H9 (cell line): ENCODE measurements at places on chromosomes 7 and 10.

DNA sequence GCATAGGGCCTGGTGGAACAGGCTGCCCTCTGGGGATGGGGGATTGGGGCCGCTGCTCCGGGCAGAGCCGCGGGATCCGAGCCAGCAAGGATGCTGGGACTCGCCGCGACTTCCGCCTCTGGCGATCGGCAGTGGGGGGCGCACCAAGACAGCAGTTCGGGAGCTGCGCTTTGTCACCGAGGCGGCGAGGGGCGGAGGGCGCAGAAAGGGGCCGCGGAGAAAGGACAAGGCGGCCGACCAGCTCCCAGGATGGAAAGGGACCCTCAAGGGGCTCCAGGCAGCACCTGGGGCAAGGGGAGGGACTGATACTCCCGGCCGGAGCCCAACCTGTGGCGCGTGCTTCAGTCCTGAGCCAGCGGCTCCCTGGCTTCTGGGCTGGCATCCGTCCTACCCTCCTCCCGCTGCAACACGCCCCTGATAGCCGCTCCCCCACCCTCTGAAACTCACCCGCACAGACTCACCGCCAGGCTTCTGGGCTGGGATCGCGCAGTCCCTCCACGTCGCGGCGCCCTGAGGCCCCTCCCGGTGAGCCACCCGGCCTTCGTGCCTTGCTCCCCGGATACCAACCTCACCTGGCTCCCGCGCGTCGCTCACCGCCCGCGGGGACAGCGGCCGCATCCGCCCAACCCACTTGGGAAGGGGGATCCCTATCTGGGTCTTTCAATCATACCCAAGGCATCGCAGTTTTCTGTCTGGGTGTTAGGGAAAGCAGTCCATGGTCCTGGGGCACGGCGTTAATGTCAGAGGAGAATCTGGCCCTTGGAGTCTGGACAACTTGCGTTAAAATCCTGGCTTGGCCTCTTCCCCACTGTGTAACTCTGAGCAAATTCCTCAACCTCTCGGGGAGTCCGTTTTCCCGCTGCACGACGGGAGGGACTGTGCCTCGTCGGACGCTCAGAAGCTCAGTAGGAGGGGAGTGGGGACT lies 7.0 kb upstream of the EVX1 start:
- DNase-seq: peak; percentile 84

- DNase-seq: no peak
Observed at GRCh38 chr7:19105546-19105945, 11.9 kb downstream of the TWIST1 start.

- no peak for DNase-seq
Observed at GRCh38 chr10:86233131-86233530, 133.5 kb downstream of the GRID1 start.

DNA sequence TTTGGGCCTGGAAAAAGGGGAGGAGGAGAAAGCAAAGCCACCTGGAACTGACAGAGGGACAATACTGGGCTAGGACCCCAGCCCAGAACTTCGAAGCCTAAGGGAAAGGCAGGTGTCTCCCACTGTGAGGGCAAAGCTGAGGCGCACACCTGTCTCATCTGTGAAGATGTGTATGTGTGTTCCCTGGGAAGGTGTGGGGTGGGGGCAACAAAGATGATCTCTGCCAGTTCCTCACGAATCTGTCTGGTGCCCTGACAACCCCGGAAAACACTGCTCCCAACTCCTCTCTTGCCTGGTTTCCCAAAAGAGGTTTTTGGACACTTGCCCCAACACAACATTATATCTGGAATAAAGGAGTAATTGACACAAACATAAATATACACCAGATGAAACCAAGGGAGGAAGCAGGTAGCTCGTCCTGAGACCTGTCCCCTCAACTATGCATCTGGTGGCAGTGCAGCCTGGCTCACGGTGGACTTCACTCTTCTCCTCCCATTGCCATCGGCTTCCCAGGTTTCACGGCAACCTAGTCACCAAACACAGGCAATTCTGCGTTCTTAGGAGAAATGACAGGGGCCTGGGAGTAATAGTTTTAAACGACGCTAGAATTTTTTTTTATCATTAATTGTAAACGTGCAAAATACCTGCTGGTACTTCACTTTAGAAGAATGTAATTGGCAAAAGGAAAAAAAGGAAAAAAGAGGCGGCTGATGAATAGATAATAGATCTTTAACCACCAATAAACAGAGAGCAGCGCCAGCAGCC lies 1.7 kb upstream of the EMX2 start:
- no peak for DNase-seq

GRCh38 chr10:12158111-12158510 lies 28.6 kb downstream of the SEC61A2 start:
- DNase-seq: no peak
